ENCODE measurements at places on chromosomes 6 and 20. TPM values are rescaled to one million over a fixed set of nuclear protein-coding genes. Genes with fewer than 3 reads are reported as not detected.

DNA sequence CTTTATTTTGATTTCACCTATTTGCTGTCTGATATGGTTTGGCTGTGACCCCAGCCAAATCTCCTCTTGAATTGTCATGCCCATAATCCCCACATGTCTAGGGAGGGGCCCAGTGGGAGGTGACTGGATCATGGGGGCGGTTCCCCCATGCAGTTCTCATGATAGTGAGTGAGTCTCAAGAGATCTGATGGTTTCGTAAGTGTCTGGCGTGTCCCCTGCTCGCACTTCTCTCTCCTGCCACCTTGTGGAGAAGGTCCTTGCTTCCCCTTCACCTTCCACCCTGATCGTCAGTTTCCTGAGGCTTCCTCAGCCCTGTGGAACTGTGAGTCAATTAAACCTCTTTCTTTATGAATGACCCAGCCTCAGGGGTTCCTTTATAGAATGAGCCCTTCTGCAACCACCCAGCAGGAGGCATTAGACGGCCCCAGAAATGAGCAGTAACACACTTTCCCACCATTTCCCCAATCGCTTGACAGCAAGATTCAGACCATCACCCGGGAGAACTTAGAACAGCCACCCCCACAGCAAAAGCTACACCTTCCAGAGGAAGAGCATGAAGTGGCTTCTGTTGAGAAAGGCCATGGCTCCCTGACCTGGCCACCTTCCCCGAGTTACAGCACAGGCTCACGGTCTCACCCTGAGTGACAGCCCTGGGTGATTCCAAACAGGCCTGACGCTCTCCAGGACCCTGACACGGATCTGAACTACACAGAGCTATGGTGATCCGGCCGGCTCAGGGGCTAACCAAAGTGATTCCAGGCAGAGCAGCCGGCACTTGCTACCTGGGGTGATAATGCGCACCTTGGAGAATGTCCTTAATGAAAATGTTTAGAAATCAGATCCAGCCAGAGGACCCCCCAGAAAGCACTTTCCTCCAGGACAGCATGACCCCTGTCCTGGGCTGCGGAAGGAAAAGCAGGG, 131.2 kb upstream of the CDH4 start:
- peak; percentile 44 for DNase-seq

DNA sequence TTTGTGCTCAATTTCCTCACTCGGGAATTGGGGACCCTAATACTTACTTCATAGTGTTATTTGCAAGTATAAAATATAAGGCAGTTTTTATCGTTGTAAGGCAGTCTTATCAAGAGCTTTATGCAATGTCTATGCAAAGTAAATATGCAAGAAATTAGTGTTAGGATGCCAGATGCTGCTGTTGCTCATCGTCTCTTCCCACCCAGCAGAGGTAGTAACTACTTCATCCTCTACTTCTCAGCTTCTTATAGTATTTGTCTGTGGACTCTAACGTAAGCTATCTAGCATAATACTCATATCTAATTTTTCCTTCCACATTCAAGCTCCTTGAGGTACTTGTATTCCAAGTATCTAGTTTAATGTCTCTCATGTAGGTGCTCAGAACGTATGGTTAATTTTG, 11.6 kb downstream of the PLCG1 start:
- no peak for DNase-seq

DNA sequence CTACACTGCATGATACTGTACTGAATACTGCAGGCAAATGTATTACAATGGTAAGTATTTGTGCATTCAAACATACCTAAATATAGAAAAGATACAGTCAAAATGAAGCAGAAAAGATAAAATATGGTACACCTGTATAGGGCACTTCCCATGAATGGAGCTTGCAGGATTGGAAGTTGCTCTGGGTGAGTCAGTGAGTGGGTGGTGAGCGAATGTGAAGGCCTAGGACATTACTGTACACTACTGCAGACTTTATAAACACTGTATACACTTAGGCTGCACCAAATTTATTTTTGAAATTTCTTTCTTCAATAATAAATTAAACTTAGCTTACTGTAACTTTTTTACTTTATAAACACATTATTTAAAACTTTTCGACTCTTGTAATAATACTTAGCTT, 213.1 kb downstream of the ATXN1 start:
- no peak for DNase-seq

DNA sequence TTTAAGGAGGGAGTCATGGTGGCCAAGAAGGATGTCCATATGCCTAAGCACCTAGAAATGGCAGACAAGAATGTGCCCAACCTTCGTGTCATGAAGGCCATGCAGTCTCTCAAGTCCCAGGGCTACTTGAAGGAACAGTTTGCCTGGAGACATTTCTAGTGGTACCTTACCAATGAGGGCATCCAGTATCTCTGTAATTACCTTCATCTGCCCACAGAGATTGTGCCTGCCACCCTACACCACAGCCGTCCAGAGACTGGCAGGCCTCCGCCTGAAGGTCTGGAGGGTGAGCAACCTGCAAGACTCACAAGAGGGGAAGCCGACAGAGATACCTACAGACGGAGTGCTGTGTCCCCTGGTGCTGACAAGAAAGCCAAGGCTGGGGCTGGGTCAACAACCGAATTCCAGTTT, 115.0 kb downstream of the HFE start:
- no peak for DNase-seq

GRCh38 chr20:7346562-7346961, 579.1 kb downstream of the BMP2 start:
- DNase-seq = no peak

DNA sequence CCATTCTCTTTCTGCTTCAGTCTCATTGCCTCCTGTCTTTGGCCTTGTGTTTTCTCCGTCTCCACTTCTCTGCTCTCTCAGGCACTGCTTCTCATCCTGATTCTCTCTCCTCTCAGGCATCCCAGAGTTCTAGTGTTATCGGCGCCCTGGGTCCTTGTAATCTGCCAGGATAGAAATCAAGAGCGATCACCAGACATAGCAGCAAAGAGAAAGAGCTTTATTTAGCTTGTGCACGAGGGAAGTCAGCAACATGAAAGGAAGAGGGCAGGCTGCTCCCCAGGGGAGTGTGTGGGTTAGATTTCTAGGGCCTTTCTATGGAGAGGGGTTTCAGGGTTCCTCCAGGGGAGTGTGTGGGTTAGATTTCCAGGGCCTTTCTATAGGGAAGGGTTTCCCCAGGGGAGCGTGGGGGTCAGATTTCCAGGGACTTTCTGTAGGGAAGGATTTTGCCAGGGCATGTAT, 32.5 kb downstream of the SUN5 start:
- no peak for DNase-seq

ENPP4 gene
- 11.5 TPM for polyA plus RNA-seq

Data from left lung (tissue), 14 donors.